ENCODE measurements at places on chromosomes 11 and 22. TPM values are rescaled to one million over a fixed set of nuclear protein-coding genes. Genes with fewer than 3 reads are reported as not detected.

- no peak for DNase-seq
These were observed 13.7 kb downstream of the NARS2 start for GRCh38 chr11:78560826-78561484.

DNA sequence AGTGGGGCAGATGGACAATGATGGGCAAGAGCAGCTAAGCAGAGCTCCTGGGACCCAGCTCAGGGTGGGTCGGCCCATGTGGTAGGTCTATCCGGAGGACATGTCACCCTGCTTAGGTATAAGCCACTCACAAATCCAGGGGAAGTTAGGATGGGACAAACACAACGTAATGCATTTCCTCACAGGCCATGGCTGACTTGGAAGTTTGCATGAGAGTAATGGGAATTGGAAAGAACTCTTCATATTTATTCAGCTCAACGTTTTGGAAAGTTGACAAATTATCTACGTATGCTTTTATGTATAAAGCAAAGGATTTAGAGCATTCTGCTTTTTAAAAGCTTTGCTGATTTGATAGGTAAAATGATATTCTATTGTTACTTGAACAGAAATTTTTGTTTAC, 74.9 kb downstream of the SMCO4 start:
- DNase-seq = no peak

Gene DEUP1
- total RNA-seq = not detected

DNA sequence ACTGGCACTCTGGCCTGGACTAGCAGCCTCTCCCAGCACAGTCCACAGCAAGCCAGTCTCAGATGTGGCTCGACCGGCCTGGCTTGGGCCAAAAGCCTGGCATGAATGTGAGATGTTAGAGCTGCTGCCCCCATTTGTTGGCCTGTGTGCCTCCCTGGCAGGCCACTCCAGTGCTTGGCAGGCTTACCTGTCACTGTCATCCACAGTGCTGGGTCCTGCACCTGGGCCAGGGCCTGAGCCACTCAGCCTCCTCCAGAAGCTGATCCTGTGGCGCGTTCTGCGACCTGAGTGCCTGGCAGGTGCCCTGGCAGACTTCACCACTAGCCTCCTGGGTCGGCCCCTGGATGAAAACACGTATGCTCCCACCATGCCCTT, 36.1 kb downstream of the RRP8 start:
- DNase-seq = no peak

Gene POU2AF2
- total RNA-seq = not detected

GRCh38 chr11:78804991-78805390, 230.3 kb upstream of the NARS2 start:
- DNase-seq = no peak

- no peak for DNase-seq
These were observed 2.7 kb downstream of the HIPK3 start for GRCh38 chr11:33259869-33260268.

- DNase-seq = no peak
These were observed 67.9 kb downstream of the ENTHD1 start for GRCh38 chr22:39825661-39826102.

- peak; percentile 69 for DNase-seq
These were observed 812.2 kb downstream of the BRD1 start for GRCh38 chr22:49015459-49015858.

Gene CHST1
- total RNA-seq = 2.6 TPM

GRCh38 chr11:111499483-111499882, 12.7 kb downstream of the BTG4 start:
- DNase-seq = no peak

GRCh38 chr22:29706486-29706885, 13.3 kb upstream of the CABP7 start:
- no peak for DNase-seq

DNA sequence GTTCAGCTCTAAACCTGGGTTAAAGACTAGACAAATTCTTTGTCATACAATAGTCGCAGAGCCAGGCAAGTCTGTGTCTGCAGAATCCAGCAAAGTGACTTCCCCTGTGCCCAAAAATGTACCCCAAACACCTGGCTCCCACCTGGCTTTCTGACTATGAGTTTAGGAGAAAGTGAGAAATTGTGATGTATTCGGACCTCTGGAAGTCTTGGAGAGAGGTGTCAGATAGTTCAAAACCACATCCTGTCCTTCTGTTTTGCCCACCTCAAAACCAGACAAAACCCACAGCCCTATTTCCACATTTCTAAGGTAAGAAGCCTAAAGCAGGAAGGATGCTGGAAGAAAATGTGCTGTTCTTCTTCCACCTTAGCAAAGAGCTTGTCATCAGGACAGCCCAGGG, 63.8 kb upstream of the CLMP start:
- no peak for DNase-seq

Gene NPAS4
- total RNA-seq = not detected

- DNase-seq = no peak
These were observed 30.8 kb upstream of the SNX19 start for GRCh38 chr11:130947058-130947457.

GRCh38 chr11:33949252-33949913, 57.5 kb upstream of the LMO2 start:
- no peak for DNase-seq

Gene VSTM5
- 0.22 TPM for total RNA-seq

GRCh38 chr11:16001899-16002426, 354.4 kb downstream of the SOX6 start:
- no peak for DNase-seq

GRCh38 chr22:22552630-22553029, 6.4 kb downstream of the PRAME start:
- no peak for DNase-seq

DNA sequence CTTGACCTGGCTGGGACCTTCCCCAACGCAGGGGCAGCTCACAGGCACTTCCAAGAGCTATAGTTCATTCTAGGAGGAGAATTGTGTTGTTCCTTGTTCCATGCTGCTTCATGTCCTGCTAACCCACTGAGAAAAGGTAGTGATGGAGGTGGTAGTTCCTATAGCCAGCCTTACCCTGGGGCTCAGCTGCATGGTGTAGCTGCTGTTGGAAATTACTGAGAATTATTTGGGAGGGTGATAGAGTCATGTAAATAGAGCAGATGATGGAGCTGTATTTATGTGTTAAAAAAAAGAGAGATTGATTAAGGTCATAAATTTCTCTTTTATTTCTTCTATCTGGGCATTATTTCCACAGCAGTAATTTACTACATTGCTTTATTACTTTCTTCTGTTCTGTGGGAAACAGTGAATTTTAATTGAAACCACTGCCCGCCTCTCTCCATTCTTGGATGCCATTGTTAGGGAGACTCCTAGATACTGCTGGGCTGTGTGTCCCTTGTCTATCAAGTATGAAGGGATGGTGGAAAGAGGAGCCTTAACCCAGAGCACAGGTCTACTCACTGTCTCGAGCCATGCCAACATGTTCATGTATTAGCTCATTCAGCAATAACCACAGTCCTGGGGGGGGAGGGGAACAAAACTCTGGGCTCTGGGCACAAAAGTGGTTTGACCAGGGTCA, 309.2 kb downstream of the FAT3 start:
- DNase-seq = no peak

DNA sequence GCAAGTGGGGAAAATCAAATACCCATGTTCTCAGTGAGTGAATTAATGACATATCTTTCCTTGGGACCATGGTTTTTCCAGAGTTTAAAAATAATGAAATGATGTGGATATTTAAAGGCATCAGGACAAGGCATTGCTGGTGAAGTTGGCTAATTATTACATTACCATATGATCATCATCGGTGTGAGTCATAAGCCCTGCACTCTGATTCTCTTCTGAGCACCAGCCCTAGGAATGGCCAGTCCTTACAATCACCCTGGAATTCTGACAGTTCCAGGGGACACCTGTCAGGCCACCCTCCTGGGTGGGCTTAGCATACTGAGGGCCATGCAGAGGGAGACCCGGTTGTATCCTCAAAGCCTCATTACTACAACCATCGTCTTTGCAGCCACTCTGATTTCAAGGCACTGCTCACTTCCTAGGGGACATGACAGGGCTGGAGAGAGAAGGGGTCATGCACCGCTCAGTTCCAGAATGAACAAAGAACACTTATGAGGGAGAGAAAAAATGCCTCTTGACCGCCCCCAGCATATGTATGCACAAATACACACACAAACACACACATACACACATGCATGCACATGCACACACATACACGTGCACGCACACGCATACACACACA, 365.0 kb downstream of the MIAT start:
- DNase-seq = no peak

Gene PVALB
- not detected for total RNA-seq

DNA sequence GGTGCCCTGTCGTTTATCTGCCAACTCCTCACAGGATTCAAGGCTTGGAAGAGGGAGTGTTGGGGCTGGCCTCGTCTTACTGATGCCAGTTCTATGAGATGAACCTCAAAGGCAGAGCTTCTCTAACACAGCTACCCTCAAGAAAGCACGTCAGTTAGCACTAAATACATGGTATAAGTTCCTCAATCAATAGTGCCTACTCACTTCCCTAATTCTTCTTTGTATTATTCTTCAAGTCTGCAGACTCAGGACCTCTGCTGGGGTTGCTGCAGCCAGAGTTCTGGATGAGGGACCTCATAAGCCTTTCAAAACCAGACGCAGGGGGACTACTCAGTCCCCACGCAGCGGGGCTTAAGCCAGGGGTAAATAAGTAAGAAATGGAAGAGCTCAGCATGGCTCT, 118.3 kb downstream of the VPREB1 start:
- no peak for DNase-seq

Gene SPDYC
- total RNA-seq = not detected

GRCh38 chr11:63837027-63837688, 1.8 kb upstream of the MARK2 start:
- peak; percentile 83 for DNase-seq

DNA sequence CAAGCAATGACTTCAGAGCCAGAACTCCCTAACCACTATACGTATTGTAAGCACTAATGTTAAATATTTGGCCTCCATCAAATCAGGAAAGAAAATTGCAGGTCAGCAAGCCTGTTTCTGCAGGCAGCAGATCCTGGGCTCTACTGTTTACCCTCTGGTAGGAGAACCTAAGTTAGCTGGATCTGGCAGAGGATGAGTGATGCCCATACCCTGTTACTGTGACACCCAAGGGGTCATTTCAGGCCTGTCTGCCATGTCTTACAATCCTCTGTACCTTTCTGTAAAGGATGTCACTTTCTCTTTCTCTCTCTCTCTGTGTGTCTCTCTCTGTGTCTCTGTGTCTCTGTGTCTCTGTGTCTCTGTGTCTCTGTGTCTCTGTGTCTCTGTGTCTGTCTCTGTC, 106.9 kb downstream of the CSNK2A3 start:
- DNase-seq = no peak

GRCh38 chr11:76782531-76783293, 444 bp upstream of the TSKU start:
- DNase-seq = peak; percentile 91

Gene SLC22A8
- not detected for total RNA-seq

DNA sequence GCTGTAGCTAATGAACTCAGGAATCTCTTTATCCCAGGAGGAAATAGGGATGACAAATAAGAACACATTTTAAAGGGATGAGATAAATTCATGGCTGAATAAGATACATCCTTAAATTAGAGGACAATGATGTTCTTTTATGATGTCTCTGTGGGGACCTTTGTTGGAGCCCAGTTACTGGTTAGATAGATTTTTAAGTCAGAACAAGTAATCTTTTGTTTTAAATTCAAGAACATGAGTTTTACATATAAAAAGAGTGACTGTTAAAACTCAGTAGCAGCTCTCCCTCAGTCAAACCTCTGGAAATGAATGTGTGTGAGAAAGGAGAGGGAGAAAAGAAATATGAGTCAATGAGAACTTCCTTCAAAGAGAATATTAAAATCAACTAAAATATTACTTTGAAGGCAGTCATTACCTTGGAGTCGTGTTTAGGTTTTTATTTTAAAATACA, 241.6 kb downstream of the SWAP70 start:
- no peak for DNase-seq

- no peak for DNase-seq
These were observed 909 bp upstream of the ZNRD2 start for GRCh38 chr11:65569164-65569972.

Gene MS4A15
- total RNA-seq = not detected

GRCh38 chr22:36757668-36758211, 18.2 kb downstream of the IFT27 start:
- DNase-seq = peak; percentile 90

DNA sequence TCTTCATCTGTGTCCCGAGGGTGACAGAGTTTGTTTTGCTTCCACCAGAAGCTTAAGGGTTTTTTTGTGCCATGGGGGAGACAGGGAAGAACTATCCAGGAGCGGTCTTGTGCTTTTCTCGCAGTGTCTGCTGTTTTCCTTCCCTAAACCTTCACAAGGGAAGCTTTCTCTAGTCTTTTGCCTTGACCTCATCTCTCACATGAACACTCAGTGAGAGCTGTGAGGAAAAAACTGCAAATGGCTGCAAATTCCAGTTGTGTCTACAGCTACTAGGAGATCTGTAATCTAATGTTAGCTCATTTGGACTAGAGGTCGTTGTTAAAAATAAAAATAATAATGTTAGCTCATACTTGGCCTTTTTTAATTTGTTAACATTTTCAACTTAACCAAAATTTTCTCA, 264.7 kb upstream of the SESN3 start:
- no peak for DNase-seq

DNA sequence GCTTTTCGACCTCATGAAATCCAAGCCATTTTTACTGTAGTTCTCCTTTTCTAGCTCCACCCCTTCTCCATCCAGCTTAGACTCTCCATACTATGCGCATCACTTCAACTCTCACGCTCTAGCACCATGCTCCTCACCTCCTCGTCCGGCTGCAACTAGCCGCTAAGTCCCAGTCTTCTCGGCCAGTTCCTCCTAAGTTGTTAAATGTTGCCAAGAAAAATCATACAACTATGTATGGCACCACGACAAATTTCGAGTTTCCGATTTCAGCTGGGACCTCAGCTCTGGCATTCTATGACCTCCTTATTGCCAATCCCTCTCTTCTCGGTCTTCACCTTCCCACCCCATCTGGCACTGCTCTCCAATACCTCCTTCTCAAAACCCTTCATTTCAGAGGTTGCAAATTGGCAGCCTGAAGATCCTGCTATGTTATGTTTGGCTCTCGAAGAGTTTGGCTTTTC, 1.0 kb downstream of the ZNF70 start:
- DNase-seq = no peak

- no peak for DNase-seq
These were observed 314.7 kb upstream of the SORL1-AS1 start for GRCh38 chr11:121767433-121767832.

Gene TMEM132A
- 4.9 TPM for total RNA-seq

- DNase-seq = no peak
These were observed 48.8 kb upstream of the FIBIN start for GRCh38 chr11:26944866-26945664.

GRCh38 chr11:94656968-94657367, 89.8 kb downstream of the PIWIL4 start:
- no peak for DNase-seq

GRCh38 chr11:96614846-96615245, 225.0 kb downstream of the JRKL start:
- DNase-seq = no peak

Data from cardiac septum (tissue), 1 donor.